Activated CD4-positive, alpha-beta T cell treated with anti-CD3 and anti-CD28 coated beads, Interleukin-2, amount 10 ng/mL, durations not matched to agents 7 days and 5 days (primary cell): ENCODE measurements at places on chromosomes 3 and 15. TPM values are rescaled to one million over a fixed set of nuclear protein-coding genes. Genes with fewer than 3 reads are reported as not detected.

Gene SPATA12
- total RNA-seq: not detected

Gene SLC25A20
- 40.6 TPM for total RNA-seq

Gene RSL24D1
- total RNA-seq: 78.6 TPM

Gene TERC
- 1.8 TPM for total RNA-seq

Gene TCTA
- 23.3 TPM for total RNA-seq
